ENCODE measurements at places on chromosomes 5 and 9.
A peak's percentile ranks its signal among the peaks of the same experiment; 100 is the strongest.

DNA sequence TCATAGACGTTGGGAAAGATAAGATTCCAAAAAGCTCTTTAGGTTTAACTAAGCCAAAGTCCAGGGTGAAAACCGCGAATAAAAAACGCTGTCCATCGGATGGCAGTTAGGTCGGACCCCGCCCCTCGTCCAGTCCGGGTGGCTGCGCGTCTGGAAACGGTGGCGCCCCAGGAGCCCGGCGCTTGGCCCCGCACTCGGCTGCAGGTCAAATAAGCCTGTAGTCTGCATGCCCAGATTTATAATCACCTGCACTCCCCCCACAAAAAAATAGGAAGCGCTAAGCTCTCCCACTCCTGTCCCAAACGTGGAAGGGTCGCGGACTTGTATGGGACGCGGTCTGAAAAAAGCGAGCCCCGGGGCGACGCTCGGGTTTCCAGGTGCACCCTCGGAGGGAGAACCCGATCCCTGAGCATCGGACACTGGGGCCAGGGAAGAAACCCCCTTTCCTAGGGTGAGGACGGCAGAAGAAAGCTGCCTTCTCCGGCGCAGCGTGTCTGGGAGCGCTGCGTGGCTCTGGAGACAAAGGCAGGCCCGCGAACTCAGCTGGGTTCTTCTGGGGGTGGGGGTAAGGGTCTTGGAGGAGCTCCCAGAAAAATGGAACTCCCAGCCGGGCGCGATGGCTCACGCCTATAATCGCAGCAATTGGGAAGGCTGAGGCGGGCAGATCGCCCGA, 923 bp upstream of the ZBTB5 start:
- DNase-seq, result peak; percentile 83

GRCh38 chr5:174733091-174733690, 8.8 kb downstream of the MSX2 start:
- DNase-seq, result no peak

DNA sequence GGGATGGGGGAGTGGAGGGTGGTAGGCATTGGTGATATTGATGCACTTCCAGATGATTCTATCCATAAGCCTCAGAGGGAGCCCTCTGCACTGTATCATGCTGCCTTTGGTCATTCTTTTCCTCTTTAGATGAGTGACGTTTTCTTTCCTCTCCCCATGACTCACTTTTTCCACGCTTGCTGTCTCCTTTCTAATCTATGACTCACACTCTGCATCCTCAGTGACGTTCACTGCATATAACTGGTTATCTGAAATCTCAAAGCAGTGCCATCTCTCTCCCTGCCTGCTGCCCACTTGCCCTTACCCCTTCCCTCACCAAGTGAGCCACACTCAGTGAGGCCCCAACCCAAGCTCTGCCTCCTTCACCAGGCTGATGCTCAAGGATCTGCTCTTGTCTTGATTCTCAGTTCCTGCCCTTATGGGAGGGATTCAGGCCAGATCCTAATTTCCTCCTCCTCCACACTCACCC, 31.6 kb downstream of the PTGS1 start:
- DNase-seq, result peak; percentile 92

DNA sequence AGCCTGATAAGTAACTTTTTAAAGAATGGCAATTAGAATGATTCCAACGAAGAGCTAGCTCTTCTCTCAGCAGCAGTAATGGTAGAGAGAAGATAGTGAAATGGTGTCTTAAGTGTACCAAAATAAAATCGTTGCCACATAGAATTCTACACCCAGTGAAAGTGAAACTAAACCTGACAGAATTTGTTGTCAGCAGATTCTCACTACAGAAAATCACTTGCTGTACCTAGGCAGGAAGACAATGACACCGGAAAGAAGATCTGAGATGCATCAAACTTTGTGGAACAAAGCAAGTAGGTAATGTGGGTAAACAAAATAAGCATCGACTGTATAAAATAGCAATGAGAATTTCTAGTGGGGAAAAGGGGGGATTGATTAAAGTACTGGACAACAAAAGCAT, 20.7 kb upstream of the EBF1 start:
- DNase-seq, result no peak

GRCh38 chr9:86575825-86576525, 221.8 kb upstream of the TUT7 start:
- no peak for DNase-seq

- DNase-seq, result no peak
Observed at GRCh38 chr5:97628807-97629206, 445.8 kb upstream of the RIOK2 start.

- no peak for DNase-seq
Observed at GRCh38 chr5:1796371-1797102, 3.1 kb downstream of the MRPL36 start.

DNA sequence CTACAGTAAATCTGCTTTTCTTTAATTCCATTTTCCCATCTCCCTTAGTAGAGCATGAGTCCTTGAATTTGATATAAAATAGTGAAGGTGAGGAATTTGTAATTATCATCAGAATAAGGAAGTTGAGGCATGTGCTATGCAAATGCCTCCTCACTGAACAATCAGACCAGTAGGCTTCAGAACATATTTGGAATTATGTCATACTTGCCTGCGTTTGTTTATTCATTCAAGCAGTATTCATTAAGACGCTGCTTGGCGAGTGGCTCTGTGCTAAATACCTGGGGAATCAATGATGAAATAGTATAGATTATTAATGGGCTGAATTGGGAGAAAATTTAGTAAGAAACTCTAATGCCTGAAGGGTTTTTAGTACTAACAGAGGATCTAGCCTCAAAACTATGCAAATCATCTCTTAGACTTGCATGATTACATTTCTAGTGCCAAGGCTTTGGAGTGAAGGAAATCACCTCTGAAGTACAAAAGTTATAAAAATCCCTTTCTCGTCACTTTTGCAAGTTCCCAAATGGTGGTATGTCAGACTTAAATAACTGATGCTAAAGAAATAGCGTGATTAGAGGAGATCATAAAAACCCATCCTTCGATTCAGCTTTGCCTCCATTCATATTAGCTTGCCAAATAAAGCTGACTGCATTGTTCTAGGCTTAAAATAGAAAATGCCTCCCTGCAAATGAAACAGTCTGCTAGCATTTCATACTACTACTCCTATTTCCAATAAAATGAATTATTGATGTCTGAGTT, 141.7 kb downstream of the PCSK5 start:
- no peak for DNase-seq

GRCh38 chr5:50745221-50745910, 78.9 kb downstream of the PARP8 start:
- DNase-seq, result no peak

- no peak for DNase-seq
Observed at GRCh38 chr5:113824307-113824706, 310.8 kb downstream of the YTHDC2 start.

GRCh38 chr5:112708103-112708622, 29.5 kb upstream of the APC start:
- no peak for DNase-seq

DNA sequence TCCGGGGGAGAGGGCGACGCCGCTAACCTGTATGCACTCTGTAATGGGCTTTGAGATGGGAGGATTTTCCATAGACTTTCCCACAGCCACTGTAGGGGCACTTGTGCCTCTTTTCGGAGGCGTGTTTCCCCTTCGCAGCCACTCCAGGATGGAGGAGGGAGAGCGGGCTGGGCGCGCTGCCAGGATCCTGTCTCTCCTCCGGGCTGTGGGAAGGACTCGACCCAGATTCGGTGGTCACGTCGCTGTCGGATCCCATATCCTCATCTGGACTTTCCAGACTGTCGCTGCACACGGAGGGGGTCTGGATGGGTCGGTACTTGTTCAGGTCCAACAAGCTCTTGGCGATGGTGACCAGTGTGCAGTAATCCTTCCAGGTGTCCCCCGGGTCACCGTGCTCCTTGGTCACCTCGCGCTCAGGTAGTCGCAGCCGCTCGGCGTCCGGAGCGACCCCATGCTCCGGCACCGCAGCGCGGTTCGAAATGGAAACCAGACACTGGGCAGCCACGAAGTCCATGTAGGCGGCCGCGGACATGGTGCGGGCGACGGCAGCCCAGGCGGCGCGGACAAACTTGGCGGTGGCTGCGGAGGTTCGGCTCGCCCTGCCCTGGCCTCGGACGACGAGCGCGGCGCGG, 1.5 kb downstream of the KLF9 start:
- peak; percentile 65 for DNase-seq

GRCh38 chr5:142784401-142784955, 14.3 kb downstream of the ARHGAP26 start:
- DNase-seq, result no peak

GRCh38 chr5:156043351-156043750, 283.6 kb upstream of the SGCD start:
- no peak for DNase-seq

DNA sequence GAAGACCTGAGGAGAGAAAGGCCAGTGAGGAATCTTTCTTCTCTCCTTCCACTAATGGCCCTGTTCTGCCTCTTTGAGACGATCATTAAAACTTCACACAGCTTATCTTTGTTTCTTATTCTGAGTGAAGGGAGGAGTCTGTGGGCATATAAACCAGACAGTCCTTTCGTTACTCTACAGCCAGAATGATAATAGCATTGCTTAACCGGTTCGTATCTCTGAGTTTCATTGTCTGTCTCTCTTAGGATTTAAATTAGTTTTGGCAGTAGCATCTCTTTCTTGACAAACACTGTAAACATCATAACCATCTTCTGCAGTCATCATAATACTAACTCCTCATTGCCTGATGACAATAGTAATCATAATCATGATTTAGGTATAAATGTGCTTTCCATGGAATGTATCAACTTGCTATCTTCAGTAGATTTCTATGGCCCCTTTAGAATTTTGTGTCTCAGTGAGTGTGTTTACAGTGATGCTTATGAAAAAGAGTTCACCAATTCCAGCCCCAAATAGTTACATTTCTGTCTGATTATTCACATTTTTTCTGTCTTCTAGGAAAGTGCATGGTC, 618.8 kb upstream of the KLF4 start:
- DNase-seq, result no peak

DNA sequence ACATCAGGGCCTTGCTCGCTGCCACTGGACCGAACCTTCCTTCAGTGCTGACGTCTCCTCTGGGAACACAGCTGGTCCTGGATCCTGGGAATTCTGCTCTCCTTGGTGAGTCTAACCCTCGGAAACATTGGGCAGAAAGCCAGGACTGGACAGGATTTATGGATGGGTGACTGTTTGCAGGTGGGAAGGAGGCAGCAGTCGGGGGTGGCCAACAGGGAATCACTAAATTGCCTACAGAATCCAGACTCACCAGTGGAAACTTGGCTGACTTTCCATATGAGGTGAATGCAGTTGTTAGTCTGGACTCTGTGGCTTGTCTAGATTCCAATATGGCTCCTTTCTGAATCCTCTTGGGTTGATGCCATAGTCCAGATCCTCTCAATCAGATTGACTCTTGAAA, 203.1 kb downstream of the SAXO1 start:
- DNase-seq, result no peak

DNA sequence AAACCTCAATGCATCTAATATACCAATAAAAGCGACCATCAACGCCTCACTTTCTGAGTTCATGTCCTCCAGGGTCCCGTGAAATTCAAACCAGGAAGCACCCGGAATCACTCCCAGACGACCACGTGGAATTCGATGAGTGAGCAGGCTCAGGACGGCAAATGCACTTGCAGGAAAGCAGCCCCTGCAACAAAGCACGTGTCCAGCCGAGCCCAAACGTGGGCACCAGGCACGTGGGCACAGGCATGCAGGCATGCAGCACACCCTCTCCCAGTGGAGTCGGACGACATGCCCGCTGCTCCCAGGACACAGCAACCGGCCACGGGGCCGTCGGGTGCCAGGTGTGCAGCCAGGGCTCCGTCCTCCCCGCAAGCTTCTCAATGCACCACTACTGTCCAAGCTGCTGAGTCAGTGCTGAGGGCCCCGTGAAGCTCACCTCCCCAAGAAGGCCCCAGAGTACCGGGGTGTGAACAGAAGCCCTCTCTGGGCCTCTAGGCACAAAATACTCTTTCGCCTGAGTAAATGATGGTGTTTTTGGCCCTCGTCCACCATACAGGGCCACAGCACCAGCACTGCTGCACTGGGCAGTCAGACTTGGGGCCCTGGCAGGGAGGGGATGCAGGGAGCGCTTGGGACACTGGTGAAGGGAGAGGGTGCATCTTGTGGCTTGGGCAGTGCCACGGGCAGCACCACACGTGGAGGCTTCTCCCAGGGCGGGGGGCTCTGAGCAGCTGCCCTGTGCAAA, 87.6 kb downstream of the VAV2 start:
- no peak for DNase-seq

DNA sequence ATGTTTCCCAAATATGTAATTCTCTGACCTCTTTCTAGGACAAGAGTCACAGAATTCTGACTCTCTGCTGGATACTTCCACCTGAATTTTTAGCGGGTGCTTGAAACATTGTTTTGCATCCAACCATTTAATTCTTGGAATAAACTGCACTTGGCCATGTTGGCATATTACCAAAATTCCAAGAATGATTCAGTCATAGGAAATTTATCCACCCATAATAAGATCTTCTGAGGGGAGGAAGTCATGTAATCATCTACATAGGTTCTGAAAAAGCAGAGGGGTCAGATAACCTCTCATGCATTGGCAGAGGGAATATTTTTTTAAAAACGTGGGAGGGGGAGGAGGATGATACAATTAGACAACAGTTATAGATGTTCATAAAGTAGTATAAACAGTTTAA, 156.9 kb downstream of the PAM start:
- peak; percentile 61 for DNase-seq

GRCh38 chr5:174916227-174916626, 191.8 kb downstream of the MSX2 start:
- DNase-seq, result no peak

DNA sequence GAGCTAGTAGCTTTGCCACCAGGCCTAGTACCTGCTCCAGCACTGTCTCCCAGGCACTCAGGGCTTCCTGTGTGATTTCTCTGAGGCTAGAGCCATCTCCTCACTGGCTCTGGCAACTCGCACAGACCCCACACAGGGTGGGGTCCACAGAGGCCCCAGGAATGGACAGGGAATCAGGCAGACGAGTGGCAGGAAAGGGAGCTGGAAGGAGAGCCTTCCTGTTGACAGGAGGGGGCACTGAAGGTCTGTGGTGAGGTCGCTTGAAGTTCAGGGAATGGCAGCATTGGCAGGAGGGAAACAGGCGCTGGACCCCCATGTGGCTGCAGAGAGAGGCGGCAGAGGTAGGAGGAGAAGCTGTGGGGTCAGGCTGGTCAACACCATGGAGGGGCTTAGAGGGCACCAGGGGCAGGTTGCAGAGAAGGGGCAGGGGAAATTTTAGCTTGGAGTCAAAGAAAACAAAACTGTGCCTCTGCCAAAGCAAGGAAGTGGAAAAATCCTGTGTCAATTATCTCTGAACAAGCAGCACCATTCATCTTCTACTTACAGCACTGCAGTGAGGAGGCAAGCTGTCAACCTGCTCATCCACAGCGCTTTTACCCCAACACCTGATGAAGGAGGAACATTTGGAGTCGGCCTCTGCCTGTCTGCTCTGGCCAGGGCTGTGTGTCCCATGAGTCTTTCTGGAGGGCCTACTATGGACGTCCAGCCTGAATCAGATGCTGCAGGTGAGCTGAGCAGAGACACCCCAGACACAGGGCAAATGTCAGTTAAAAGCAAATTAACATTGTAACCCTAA, 270.2 kb downstream of the FSTL4 start:
- DNase-seq, result no peak

GRCh38 chr5:158464383-158464782, 605.4 kb upstream of the CLINT1 start:
- no peak for DNase-seq

GRCh38 chr9:61671276-61671973, 481.6 kb downstream of the SPATA31A7 start:
- no peak for DNase-seq

- DNase-seq, result peak; percentile 48
Observed at GRCh38 chr5:121630402-121630801, 221.3 kb upstream of the FTMT start.

All from epithelial cell of esophagus (primary cell).